ENCODE measurements at places on chromosomes 12 and 14. TPM values are rescaled to one million over a fixed set of nuclear protein-coding genes. Genes with fewer than 3 reads are reported as not detected.

The ARPC3 gene
- total RNA-seq, result 132 TPM

The INHBC gene
- total RNA-seq, result not detected

- no peak for DNase-seq
- H3K4me1 ChIP-seq, result no peaks in the 10 kb centered on the region
- H3K27ac ChIP-seq, result no peak overlapping the region
- no peaks in the 10 kb centered on the region for H3K27me3 ChIP-seq
Measured at GRCh38 chr14:105882626-105883025, 356.2 kb downstream of the TMEM121 start.

DNA sequence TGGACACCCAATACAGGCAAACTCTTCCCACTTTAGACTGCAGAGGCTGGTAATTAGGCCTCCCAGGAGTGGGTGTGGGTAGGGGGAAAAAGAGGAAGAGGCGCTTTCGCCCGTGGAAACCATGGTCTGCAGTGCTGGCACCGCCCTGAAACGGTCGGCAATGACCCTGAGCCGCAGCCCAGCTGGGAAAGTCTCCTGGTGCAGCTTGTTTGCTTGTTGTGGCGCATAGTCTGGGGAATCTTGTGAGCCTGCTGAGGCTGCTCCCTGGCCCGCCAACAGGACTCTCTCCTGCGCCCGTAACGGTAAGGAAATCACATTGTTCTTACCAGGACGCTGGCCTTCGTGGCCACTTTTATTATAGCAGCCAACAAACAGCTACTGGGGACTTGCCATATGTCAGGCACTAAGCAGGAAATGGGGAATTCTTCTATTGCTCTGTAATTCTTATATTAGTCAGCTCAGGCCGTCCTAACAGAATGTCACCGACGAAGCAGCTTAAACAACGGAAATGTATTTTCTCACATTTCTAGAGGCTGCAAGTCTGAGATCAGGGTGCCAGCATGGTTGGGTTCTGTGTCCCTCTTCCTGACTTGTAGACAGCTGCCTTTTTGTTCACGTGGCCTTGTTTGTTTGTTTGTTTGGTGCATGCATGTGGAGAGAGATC lies 52.5 kb upstream of the RIN3 start:
- no peaks in the 10 kb centered on the region for H3K36me3 ChIP-seq
- DNase-seq, result peak; percentile 73
- peaks cover 38% of the 10 kb centered on the region for H3K4me1 ChIP-seq
- no peak overlapping the region for H3K4me3 ChIP-seq

- no peak overlapping the region for H3K27ac ChIP-seq
- DNase-seq, result peak; percentile 24
- peak overlapping the region; percentile 74 for H3K4me3 ChIP-seq
- peaks cover 65% of the 10 kb centered on the region for H3K27me3 ChIP-seq
Measured at GRCh38 chr14:72892879-72893635, 844 bp downstream of the DPF3 start.

- H3K4me3 ChIP-seq, result no peak overlapping the region
- peaks cover 67% of the 10 kb centered on the region for H3K36me3 ChIP-seq
- H3K27ac ChIP-seq, result no peak overlapping the region
- no peaks in the 10 kb centered on the region for H3K27me3 ChIP-seq
Measured at GRCh38 chr12:53538209-53538689, 31.0 kb upstream of the NPFF start.

- H3K27ac ChIP-seq, result no peak overlapping the region
- DNase-seq, result no peak
- H3K4me1 ChIP-seq, result peaks cover 22% of the 10 kb centered on the region
- no peaks in the 10 kb centered on the region for H3K27me3 ChIP-seq
- H3K36me3 ChIP-seq, result peaks cover 21% of the 10 kb centered on the region
Measured at GRCh38 chr12:50248883-50249282, 34.4 kb downstream of the LIMA1 start.

The FAM161B gene
- total RNA-seq, result 6.6 TPM

The PXMP2 gene
- total RNA-seq, result 27.8 TPM

The CNTN1 gene
- total RNA-seq, result 33.0 TPM

DNA sequence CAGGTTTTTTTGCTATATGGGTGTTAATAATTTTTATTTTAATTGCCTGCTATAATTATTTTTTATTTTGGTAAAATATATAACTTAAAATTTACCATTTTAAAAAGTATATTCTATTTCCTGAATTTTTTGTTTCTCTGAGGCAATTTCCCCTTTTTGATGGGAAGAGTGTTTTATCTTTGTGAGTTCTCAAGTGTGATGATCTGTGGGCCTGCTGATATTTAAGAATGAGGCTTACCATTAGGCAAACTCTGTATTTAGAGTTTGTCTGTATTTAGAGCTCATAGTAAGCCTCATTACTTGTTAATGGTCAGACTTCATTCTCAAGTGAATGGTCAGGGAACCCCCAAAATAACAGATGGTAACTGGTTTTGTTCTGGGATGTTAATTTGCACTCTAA lies 48.0 kb downstream of the WNK1 start:
- peaks cover 2% of the 10 kb centered on the region for H3K4me1 ChIP-seq
- H3K36me3 ChIP-seq, result no peaks in the 10 kb centered on the region
- H3K4me3 ChIP-seq, result no peak overlapping the region

The OASL gene
- total RNA-seq, result 0.09 TPM

DNA sequence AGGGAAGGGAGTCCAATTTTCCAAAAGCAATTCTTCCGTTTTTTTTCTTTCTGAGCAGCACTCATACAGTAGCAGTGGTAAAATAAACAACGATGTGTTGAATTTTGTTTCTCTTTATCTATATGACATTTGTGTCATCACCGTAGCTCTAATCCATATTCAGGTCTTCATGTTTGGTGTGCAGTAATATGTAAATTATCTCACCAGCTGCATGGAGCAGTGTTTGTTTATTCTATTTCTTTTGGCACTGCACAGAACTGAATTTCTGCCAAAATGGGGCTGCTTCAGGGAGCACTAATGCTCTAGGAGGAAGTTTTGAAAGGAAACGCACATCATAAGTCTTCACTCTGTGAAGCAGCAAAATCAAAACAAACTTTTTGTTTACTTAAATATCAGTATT lies 130.0 kb upstream of the NPAS3 start:
- no peaks in the 10 kb centered on the region for H3K27me3 ChIP-seq
- peak overlapping the region; percentile 66 for H3K27ac ChIP-seq
- DNase-seq, result peak; percentile 94
- peaks cover 9% of the 10 kb centered on the region for H3K4me1 ChIP-seq

- no peak overlapping the region for H3K4me3 ChIP-seq
- H3K36me3 ChIP-seq, result no peaks in the 10 kb centered on the region
Measured at GRCh38 chr14:90795744-90796143, 20.5 kb downstream of the TTC7B start.

- no peaks in the 10 kb centered on the region for H3K4me1 ChIP-seq
- no peaks in the 10 kb centered on the region for H3K27me3 ChIP-seq
- H3K27ac ChIP-seq, result no peak overlapping the region
- no peak overlapping the region for H3K4me3 ChIP-seq
- DNase-seq, result no peak
Measured at GRCh38 chr12:50732591-50732990, 31.3 kb upstream of the ATF1 start.

DNA sequence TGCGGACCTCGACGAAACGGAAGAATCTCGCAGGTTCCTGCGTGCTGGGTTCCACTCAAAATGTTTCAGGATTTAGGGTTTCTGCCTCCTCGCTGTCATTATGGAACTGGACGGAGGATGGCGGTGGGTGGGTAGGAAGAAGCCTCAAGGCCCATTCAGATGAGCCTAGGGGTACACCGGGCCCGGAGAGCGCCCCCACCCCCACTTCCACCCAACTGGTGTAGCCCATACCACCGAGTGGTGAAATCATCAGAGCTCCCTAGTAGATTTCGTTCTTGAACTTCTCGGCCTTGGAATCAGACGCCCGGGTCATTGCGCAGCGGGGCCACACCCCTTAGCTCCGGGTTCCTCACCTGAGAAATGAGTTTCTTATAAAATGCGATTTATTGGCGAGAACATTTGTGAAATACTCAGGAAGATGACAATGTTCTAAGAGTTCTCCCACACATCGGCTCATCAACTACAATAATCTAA lies 13.3 kb upstream of the TBX3 start:
- no peak overlapping the region for H3K27ac ChIP-seq
- peaks cover 94% of the 10 kb centered on the region for H3K27me3 ChIP-seq
- no peak for DNase-seq
- peaks cover 25% of the 10 kb centered on the region for H3K4me1 ChIP-seq
- H3K4me3 ChIP-seq, result no peak overlapping the region
